ENCODE measurements at places on chromosomes 1 and 21.
A peak's percentile ranks its signal among the peaks of the same experiment; 100 is the strongest.

GRCh38 chr1:206905295-206906164, 8.3 kb downstream of the IL24 start:
- no peak for DNase-seq

DNA sequence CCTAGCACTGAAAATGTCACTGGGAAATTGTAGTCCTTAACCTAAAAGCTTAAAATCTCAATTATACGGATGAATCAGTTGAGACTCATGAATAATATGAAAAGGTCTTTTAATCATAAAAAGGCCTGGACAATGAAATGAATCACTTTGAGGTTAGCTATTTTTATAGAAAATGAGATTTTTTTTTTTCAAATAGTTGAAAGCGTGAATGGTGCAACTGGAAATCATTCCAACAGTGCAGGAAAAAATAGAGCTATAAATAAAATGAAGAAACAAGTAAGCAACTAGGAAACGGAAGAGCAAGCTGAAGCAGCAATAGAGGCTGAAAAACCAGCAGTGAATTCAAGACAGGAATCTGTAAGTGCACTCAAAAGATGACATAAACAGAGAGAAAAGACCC, 142.9 kb downstream of the BACH1 start:
- no peak for DNase-seq

GRCh38 chr1:51247022-51247421, 10.9 kb downstream of the RNF11 start:
- no peak for DNase-seq

DNA sequence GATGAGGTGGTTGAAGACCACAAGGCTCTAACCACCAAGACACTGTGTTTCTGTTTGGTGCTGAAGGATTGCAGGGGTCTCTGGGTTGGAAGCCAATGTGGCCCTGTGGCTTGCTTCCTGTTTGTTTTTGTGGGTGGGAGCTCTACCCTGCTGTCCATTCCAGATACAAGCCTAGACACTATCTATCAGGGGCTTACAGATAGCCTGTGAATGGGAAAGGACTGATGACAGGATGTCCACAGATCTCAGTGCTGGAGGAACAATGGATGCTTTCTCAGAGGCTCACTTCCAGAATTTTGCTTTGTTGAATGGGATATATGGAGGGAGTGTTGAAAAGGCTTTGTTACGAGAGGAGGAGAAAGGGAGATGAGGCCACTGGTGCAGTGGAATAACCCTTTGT, 69.7 kb downstream of the NOS1AP start:
- no peak for DNase-seq

- DNase-seq = no peak
These were observed 171.6 kb downstream of the TRIM33 start for GRCh38 chr1:114339379-114339778.

DNA sequence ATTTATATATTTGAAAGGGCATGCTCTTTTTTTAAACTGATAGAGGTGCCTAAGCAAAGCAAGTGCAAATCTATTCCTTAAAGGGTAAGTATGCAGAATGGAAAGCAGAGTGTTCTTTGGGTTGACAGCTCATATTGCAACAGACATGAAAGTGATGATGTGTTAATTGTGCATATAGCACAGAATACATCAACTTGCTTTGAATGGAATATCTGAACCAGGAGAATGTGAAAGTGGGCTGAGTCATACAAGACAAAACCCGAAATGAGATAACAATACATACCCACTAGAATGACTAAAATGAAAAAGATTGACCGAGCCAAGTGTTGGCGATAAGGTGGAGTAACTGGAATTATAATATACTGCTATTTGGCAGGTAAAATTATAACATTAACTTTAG, 4.3 kb downstream of the CR1 start:
- DNase-seq = no peak

GRCh38 chr1:71650119-71650518, 569.3 kb upstream of the ZRANB2 start:
- no peak for DNase-seq

- DNase-seq = no peak
These were observed 585.5 kb downstream of the AJAP1 start for GRCh38 chr1:5239911-5240310.

DNA sequence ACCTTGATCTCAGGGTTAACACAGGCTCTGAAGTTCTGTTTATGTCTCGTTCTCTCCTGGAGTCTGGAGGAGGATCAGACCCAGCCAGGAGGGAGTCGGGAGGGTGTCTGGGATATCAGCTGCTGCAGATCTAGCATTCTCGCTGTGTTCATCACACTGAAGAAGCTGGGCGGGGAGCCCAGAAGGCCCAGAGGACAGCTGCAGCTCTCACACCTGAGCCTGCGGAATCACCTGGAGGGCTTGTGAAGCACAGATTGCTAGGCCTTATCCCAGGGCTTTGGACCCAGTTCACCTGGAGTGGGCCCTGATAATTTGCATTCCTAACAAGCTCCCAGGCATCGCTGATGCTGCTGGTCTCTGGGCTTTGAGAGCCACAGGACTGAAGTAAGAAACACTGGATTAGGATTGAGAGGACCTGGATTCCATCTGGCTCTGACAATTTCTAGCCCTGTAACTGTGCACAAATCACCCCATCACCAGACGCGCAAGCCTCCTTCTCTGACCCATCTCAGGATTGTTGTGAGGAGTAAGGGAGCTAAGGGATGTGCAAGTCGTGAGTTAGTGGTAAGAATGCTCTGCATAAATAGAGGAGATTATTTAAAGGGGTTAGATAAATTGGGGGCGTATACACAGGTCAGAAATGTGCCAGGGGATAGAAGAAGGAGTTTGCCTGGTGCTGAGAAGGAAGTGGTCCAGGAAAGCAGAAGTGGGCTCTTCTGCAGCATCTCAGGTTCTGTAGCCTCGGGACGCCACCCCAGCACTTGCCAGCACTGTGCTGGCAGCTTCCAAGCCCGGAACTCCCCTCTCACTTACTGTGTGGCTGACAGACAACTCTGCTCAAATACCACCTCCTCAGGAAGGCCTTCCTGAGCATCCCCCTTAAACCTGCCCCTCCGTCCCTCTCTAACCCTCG, 19.1 kb downstream of the ABCA4 start:
- no peak for DNase-seq

DNA sequence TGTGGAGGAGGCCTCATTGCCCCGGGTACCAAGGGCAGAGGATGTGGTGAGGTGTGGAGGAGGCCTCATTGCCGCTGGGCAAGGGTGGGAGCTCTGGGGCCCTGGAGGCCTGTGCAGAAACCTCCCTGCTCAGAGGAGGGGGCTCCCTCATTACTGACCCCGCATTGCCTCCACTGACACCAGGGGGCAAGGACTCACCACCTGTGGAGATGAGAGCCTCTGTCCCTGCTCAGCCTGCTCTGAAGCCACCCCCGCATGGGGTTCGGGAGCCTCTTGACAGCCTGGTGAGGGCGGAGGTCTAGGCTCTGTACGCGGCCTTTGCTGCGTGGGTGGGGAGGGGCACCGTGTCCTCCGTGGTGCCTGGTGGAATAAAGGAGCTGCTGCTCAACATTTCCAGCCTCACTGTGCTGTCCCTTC, 95.0 kb upstream of the COL6A1 start:
- no peak for DNase-seq

- DNase-seq = no peak
These were observed 20.7 kb upstream of the ARHGEF16 start for GRCh38 chr1:3433596-3434320.

DNA sequence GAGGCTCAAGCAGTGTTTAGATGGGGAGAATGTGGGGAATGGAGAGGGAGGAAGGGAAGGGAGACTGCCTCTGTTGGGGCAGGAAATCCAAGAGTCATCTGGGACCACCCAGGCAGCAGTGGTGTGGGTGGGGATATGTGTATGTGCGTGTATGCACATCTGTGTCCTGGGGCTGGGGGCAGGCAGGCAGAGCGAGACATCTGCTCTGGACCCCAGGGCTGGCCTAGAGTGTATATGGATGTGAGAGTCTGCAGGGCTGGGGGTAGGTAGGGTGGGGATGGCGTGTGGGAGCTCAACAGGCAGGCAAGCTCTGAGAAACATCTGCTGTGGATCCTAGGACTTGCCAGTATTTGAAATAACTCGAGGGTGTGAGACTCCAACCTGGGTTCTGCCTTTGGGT, 3.5 kb downstream of the PTCH2 start:
- peak; percentile 54 for DNase-seq

DNA sequence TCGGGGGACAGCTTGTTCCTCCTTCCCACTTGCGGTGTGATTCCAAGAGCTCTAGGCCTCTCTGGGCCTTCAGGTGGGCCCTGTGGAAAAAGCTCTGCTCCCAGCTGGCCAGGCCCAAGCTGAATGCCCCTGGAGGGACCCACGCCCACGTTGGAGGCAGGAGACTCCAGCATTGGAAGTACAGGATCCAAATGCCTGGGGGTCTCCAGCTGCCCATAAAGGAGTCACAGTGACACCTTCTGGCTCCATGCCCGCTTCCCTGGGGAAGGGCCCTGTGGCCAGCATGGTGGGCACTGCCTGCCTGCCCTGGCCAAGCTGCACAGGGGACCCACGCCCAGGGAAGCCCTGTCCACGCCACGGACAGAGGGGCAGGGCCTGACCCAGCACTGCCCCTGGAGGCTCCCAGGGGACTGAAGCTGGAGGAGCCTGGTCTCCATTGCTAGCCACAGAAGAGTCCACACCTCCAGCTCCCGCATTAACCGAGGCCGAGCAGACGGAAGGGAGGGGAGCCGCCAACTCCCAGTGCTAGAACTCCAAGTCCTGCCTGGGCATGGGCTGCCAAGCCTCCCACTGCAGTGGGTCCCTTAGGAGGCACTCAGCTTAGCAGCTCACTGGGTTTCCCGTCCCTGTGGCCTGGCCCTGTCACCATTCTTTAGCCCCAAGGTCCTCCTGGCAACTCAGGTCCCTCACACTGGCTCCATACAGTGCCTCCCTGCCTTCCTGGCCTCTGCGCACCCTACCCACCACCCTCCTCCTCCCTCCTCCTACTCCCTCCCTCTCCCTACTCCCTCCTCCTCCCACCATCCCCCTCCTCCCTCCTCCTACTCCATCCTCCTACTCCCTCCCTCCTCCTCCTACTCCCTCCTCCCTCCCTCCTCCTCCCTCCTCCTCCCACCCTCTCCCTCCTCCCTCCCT, 41.9 kb downstream of the WNT9A start:
- no peak for DNase-seq

- DNase-seq = no peak
These were observed 170.5 kb downstream of the HFM1 start for GRCh38 chr1:91234181-91234580.

- DNase-seq = no peak
These were observed 52.5 kb upstream of the PRMT6 start for GRCh38 chr1:107003972-107004371.

DNA sequence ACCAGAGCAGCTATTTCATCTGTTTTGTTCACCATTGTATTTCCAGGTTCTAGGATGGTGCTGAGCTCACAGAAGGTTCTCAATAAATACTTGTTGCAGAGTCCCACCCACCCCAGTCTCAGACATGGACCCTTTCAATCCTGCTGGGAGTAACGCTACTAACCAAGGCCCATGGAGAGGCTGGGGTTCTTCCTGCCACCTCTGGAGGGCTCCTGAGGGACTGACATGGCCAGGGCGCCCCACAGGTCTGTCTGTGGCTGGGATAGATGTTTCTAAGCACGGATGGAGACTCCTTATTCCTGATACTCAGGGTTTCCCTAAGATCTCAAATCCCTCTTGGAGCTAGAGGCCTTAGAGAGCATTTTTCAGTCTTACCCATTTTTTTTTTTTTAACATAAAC, 87.4 kb downstream of the EPHB2 start:
- no peak for DNase-seq

GRCh38 chr1:204495078-204495753, 611 bp upstream of the PIK3C2B start:
- DNase-seq = no peak

GRCh38 chr1:11558871-11559590, 80.1 kb downstream of the DISP3 start:
- peak; percentile 12 for DNase-seq

- no peak for DNase-seq
These were observed 7.7 kb downstream of the GOLT1A start for GRCh38 chr1:204206121-204206520.

DNA sequence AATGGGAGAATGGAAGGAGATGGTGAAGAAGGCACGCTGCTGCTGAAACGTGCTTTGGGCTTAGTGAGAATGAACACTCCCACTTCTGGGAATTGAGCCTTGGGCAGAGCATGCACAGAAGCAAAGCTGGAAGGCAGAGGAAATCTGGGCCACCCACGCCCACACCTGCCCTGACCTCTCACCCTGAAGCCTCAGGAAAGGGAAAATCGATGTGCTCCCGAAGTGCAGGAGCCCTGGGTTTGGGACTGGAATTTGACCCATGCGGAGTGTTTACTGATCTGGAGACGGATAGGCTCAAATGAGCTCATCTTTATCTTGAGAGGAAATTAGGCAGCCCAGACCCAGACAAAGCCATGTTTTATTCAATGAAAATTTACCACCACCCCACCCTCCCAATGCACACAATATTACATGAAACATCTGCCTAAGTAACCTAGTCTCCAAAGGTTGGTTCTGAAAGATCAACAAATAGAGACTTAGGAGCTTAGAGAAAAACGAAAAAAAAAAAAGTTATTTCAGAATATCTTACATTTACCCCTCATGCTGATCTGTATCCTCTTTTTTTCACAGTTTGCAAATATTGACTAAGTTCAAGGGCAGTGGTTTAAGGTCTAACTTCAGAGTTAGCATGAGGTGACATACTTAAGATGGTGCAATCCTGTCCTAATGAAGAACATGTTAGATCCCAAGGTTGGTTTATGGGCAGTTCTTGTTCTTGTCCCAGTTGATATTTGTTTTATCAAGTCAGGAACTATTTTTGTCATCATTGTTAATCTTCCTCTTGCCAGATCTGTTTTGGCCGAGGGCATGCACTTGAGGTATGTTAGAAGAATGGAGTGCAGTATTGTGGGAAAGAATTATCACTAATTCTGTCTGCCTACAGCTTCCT, 63.0 kb downstream of the PROX1 start:
- no peak for DNase-seq

DNA sequence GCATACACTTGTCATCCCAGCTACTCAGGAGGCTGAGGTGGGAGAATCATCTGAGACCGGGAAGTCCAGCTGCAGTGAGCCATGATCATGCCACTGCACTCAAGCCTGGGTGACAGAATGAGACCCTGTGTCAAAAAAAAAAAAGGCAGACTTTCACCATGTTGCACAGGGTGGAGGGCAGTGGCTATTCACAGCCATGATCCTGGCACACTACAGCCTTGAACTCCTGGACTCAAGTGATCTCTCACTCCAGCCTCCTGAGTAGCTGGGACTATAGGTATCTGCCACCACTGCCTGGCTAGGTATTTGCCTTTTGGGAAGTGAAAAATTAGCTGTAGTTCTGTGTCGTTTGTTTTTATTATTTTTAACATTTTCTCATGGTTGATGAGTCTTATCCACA, 19.1 kb downstream of the SPATA45 start:
- DNase-seq = no peak

- peak; percentile 99 for DNase-seq
These were observed 9.5 kb downstream of the RNU1-2 start for GRCh38 chr1:16905110-16905867.

GRCh38 chr1:157139052-157139715, 989 bp upstream of the ETV3 start:
- no peak for DNase-seq

- no peak for DNase-seq
These were observed 733 bp downstream of the KDM5B start for GRCh38 chr1:202807451-202807925.

GRCh38 chr1:17908945-17909344, 153.8 kb downstream of the ACTL8 start:
- no peak for DNase-seq
